ENCODE measurements at places on chromosomes 12 and 14. TPM values are rescaled to one million over a fixed set of nuclear protein-coding genes. Genes with fewer than 3 reads are reported as not detected.
A peak's percentile ranks its signal among the peaks of the same experiment; 100 is the strongest.

The LRFN5 gene
- 3.0 TPM for total RNA-seq

- no peak overlapping the region for H3K4me3 ChIP-seq
- H3K27ac ChIP-seq, result no peak overlapping the region
- no peak for DNase-seq
- no peaks in the 10 kb centered on the region for H3K27me3 ChIP-seq
- H3K4me1 ChIP-seq, result no peaks in the 10 kb centered on the region
Observed at GRCh38 chr14:78951602-78952001, 781.4 kb downstream of the NRXN3 start.

GRCh38 chr12:94545935-94546771 is 86.5 kb upstream of the CEP83 start:
- no peak overlapping the region for H3K27ac ChIP-seq
- no peak overlapping the region for H3K4me3 ChIP-seq
- no peak for DNase-seq
- H3K36me3 ChIP-seq, result no peaks in the 10 kb centered on the region
- no peaks in the 10 kb centered on the region for H3K27me3 ChIP-seq

The HOXC12 gene
- total RNA-seq, result not detected

DNA sequence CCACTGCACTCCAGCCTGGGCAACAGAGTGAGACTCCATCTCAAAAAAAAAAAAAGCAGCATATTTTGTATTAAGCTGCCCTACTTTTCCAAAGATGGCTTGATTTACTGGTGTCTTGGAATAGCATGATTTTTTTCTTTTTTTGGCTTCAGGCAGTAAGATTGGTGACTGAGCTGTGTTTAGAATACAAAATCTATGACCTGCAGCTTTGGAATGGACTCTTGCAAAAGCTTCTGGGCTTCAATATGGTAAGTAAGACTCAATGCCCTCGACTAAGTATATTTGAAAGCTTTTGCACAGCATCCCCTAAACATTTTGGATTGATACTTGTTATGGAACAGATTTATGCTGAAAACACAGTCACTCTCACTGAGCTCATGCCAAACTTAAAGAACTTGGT is 87.8 kb downstream of the KNTC1 start:
- no peak for DNase-seq
- peaks cover 99% of the 10 kb centered on the region for H3K36me3 ChIP-seq
- H3K4me3 ChIP-seq, result no peak overlapping the region
- H3K27ac ChIP-seq, result no peak overlapping the region

The WSCD2 gene
- total RNA-seq, result not detected

The KLRD1 gene
- 55.3 TPM for total RNA-seq

DNA sequence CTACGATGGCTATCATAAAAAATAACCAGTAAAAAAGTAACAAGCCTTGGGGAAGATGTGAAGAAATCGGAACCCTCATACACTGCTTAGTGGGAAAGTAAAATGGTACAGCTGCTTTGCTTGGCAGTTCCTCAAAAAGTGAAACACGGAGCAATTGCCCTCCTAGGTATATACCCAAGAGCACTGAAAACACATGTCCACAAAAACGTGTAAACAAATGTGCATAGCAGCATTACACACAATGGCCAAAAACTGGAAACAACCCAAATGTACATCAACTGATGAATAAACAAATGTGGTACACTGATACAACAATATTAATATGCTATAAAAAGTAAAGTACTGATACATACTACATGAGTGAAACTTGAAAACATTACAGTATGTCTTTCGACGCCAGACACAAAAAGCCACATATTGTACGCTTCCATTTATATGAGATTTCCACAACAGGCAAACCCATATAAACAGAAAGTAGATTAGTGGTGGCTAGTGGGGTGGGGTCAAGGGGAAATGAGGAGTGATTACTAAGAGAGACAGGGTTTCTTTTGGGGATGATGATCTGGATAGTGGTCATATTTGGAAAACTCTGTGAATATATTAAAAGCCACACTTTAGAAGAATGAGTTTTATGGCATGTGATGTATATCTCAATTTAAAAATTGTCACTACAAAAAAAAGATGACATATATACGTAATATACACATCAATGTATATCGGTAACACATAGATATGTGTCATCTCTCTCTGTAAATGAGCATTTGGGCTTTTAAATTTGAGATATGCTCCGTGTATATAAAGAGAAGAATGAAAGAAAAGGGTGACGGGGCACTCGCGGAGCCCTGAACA is 996 bp downstream of the SLC41A2 start:
- H3K36me3 ChIP-seq, result no peaks in the 10 kb centered on the region
- H3K27ac ChIP-seq, result peak overlapping the region; percentile 59
- DNase-seq, result no peak
- H3K4me1 ChIP-seq, result peaks cover 13% of the 10 kb centered on the region

- no peaks in the 10 kb centered on the region for H3K4me1 ChIP-seq
- no peak overlapping the region for H3K27ac ChIP-seq
- DNase-seq, result no peak
- no peaks in the 10 kb centered on the region for H3K36me3 ChIP-seq
Observed at GRCh38 chr14:53409289-53409688, 256.2 kb upstream of the DDHD1 start.

GRCh38 chr14:52350445-52350844 is 36.3 kb downstream of the PTGER2 start:
- DNase-seq, result no peak
- H3K36me3 ChIP-seq, result no peaks in the 10 kb centered on the region
- H3K27me3 ChIP-seq, result peaks cover 27% of the 10 kb centered on the region
- H3K4me1 ChIP-seq, result no peaks in the 10 kb centered on the region

The PITPNM2 gene
- 7.1 TPM for total RNA-seq

The IL31 gene
- total RNA-seq, result not detected

GRCh38 chr14:55645145-55645544 is 65.1 kb downstream of the KTN1 start:
- H3K4me3 ChIP-seq, result no peak overlapping the region
- DNase-seq, result no peak
- no peaks in the 10 kb centered on the region for H3K4me1 ChIP-seq
- no peaks in the 10 kb centered on the region for H3K27me3 ChIP-seq
- H3K27ac ChIP-seq, result no peak overlapping the region
- H3K36me3 ChIP-seq, result peaks cover 73% of the 10 kb centered on the region

GRCh38 chr12:46959502-46959901 is 119.9 kb upstream of the PCED1B start:
- DNase-seq, result no peak
- no peak overlapping the region for H3K4me3 ChIP-seq
- H3K27me3 ChIP-seq, result no peaks in the 10 kb centered on the region
- no peaks in the 10 kb centered on the region for H3K4me1 ChIP-seq
- no peak overlapping the region for H3K27ac ChIP-seq

DNA sequence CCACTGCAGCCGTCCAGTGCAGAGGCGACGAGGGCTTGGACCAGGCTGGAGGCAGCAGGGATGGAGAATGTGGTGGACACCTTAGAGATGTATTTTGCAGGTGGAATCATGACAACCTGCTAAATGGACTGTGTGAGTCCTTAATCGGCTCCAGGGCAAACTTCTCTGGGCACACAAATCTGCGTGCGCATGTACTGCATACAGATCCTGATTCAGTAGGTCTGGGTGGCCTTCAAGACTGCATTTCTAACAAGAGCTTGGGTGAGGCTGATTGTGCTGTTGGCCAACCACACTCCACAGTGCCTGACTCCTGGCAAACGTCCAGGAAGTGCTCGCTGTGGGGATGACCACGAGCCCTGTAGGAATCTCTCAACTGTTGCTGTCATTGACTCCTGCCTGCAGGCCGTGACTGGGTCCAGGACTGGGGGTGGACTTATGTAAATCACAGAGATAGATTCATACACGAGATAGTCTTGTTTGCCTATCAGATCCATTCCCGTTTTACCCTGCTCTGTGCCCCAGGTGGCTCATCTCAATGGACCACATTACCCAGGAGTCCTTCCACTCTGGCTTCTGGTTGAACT is 27.2 kb downstream of the JDP2 start:
- no peak for DNase-seq
- H3K27ac ChIP-seq, result peak overlapping the region; percentile 87
- no peak overlapping the region for H3K4me3 ChIP-seq

DNA sequence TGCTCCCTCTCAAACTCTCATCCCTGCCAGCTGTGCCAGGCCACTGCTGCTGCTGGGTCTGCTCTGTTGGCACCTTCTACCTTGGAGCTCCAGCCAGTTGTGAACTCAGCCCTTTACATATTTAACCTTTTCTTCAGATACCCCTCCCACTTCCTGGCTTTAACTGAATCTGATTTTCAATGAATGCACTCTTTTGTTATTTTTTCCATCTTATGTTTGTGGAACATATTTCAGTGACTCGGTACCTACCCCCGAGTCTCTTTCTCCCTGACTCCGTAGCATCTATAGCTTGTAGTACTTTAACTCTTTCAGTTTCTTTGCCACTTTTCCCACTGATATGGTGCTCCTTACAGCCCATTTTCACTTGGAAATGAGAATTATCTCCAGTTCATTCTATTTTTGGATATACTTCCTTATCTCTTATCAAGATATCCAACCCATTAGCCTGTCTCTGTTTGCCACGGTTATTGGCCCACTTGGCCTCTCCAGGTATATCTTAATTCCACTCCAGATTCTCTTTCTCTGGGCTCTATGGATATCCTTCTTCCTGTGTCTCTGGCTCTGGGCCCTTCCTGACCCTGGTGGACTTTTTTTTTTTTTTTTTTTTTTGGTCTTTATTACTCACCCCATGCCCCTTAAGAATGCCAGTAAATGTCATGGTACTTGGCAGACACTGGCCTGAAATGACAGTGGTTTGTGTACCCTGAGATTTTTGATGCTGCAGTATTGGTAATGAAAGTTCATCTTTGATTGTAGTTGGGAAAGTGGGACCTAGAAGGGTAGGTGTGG is 62.7 kb downstream of the PELI2 start:
- no peak overlapping the region for H3K4me3 ChIP-seq
- H3K27me3 ChIP-seq, result no peaks in the 10 kb centered on the region
- H3K4me1 ChIP-seq, result no peaks in the 10 kb centered on the region
- DNase-seq, result no peak
- H3K27ac ChIP-seq, result no peak overlapping the region
- H3K36me3 ChIP-seq, result no peaks in the 10 kb centered on the region

DNA sequence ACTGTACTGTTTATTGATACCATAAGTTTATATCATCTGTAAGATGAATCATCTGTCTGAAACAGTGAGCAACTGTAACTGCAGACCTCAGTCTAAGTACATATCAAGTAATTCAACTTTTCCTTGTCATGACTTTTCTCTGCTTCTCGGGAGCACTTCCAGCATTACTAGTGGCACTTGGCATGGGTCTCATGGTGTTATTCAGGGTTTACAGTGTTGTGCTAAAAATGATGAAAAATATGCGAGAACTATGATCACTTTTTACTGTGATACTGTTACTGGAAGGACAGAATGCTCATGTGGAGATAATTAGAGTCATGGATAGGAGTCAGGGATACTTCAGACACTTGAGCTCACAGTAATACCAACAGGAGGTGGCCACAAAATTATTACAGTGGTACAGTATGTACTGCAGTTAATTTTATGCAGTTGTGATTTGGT is 8.3 kb downstream of the KTN1 start:
- H3K4me1 ChIP-seq, result peaks cover 58% of the 10 kb centered on the region
- no peak for DNase-seq
- no peak overlapping the region for H3K4me3 ChIP-seq
- H3K27me3 ChIP-seq, result no peaks in the 10 kb centered on the region

GRCh38 chr12:21296751-21297406 is 37.8 kb downstream of the SLCO1A2 start:
- no peak overlapping the region for H3K27ac ChIP-seq
- no peaks in the 10 kb centered on the region for H3K27me3 ChIP-seq
- H3K4me1 ChIP-seq, result no peaks in the 10 kb centered on the region
- H3K36me3 ChIP-seq, result no peaks in the 10 kb centered on the region
- no peak overlapping the region for H3K4me3 ChIP-seq

The CELA1 gene
- not detected for total RNA-seq

The CCDC198 gene
- total RNA-seq, result not detected

DNA sequence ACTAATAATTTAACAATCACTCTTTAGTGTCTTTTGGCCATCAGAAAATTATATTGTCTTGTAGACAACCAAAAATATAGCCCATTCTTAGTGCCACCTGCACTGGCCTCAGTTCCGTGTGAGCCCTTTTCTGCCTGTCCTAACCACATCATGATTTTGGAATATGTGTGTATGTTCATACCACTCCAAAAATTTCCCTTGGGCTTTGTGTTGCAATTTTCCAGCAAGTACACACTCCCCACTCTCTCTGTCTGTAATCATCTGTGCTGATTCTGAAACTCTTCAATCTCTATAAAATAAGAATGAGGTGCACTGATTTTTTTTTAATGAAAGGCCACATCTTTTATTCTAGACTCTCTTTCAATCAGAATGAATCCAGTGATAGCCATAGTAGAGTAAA is 196.0 kb downstream of the PIK3C2G start:
- H3K27ac ChIP-seq, result no peak overlapping the region
- no peaks in the 10 kb centered on the region for H3K27me3 ChIP-seq
- no peak for DNase-seq

- H3K27me3 ChIP-seq, result no peaks in the 10 kb centered on the region
- H3K4me3 ChIP-seq, result no peak within 1 kb of the TSS
- H3K4me1 ChIP-seq, result no peaks in the 10 kb centered on the region
- H3K36me3 ChIP-seq, result no peaks in the 10 kb centered on the region
Observed at GRCh38 chr12:52573743-52574142, at the start of gene KRT74. Gene KRT74, minus strand, starts transcription at chr12:52573843. Its CDS starts 66 bp downstream, at chr12:52573777.

- no peaks in the 10 kb centered on the region for H3K4me1 ChIP-seq
- H3K27ac ChIP-seq, result no peak overlapping the region
- no peak for DNase-seq
- no peaks in the 10 kb centered on the region for H3K36me3 ChIP-seq
- H3K27me3 ChIP-seq, result no peaks in the 10 kb centered on the region
- H3K4me3 ChIP-seq, result no peak overlapping the region
Observed at GRCh38 chr14:39726563-39726962, 294.3 kb upstream of the FBXO33 start.

DNA sequence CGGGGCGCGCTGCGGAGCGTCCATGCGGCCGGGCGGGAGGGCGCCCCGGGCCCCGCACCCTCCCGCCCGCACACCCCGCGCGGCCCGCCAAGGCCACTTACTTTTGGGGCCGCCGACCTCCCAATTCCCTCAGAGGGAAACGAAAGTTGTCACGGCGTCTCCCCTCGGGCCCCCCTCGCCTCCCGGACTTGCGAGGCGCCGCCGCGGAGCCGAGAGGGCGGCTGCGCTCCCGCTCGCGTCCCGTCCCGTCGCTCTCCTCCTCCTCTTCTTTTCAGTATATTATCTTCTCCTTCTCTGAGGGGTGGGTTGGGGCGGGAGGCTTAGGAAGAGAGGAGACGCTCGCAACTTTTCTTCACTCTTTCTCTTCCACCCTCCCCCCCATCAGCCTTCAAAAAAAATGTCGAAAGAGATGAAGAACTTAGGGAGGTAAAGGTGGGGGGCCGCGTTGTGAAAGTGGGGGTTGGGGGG is 613 bp downstream of the DUSP16 start:
- DNase-seq, result peak; percentile 87
- H3K36me3 ChIP-seq, result no peaks in the 10 kb centered on the region
- H3K27ac ChIP-seq, result peak overlapping the region; percentile 99
- no peaks in the 10 kb centered on the region for H3K27me3 ChIP-seq
- H3K4me1 ChIP-seq, result peaks cover 21% of the 10 kb centered on the region

GRCh38 chr14:105019861-105020814 is 745 bp downstream of the CDCA4 start:
- peaks cover 21% of the 10 kb centered on the region for H3K4me1 ChIP-seq
- H3K36me3 ChIP-seq, result no peaks in the 10 kb centered on the region
- H3K4me3 ChIP-seq, result peak overlapping the region; percentile 96

- no peaks in the 10 kb centered on the region for H3K36me3 ChIP-seq
- peak; percentile 61 for DNase-seq
- no peaks in the 10 kb centered on the region for H3K27me3 ChIP-seq
- H3K4me1 ChIP-seq, result peaks cover 9% of the 10 kb centered on the region
- H3K27ac ChIP-seq, result no peak overlapping the region
Observed at GRCh38 chr14:64769096-64770020, 65.1 kb downstream of the PLEKHG3 start.
